Right ventricle myocardium inferior (tissue), 1 donor: ENCODE measurements at places on chromosomes 5 and 9.

GRCh38 chr5:94870511-94871183 is 252.2 kb downstream of the SLF1 start:
- no peak for DNase-seq

DNA sequence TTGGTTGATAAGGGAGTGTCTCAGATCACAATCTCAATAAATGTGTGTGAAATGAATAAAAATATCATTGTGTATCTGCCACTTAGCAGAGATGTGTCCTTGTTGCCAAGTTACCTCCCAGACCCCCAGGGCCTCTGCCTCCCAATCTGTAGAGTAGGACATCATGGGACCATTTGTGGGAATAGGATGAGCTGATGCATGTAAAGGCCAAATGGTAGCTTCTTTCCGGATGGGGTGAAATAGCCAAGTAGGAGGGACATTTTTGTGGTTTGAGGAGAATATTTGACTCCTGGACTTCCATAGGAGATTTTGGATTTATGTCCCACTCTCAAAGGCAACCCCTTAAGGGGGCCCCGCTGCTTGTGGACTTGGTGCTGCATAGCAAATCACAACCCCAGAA is 82.6 kb upstream of the HRH2 start:
- no peak for DNase-seq

- DNase-seq: peak; percentile 11
These were observed 2118.6 kb upstream of the C9orf72 start for GRCh38 chr9:29691758-29692407.

DNA sequence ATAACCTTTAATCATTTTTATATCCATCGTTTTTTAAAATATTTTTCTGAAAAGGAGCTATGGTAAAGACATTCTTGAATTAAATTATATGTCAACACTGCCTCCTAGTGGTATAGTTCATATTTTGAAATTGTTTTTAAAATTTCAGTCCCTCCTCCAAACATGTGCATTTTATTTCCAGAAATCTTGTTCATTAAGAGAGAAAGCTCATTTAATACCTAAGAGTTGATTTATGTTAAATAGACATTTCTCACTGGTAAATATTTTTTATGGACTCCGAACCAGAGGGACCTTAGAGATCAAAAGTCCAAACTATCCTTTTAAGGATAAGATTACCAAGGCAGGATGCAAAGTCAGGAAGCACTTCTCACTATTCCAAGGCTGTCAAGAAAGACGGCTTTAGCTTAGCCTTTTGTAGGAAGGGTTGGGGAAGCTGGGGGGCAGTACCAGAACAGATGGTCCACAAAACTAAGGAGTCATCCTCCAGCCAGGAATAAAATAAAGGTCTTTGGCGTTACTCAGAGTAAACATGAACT is 21.6 kb downstream of the BHMT start:
- no peak for DNase-seq

DNA sequence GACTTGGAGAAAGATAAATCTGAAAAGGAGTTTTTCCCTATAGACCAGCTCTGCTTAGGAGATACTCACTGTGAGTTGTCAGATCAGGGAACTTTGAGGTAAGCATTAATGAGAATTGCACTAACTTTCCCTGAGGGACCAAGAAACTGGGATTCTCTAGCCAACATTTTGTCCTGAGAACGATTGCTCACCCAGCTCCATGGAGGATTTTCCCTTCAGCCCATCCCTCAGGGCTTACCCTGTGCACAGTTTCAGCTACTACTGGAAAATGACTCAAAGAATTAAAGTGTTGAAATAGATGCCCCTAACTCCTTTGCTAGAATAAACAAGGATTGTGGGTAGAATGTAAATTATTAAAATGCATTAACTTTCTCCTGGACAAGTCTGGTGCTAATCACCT is 237.2 kb upstream of the IL12B start:
- no peak for DNase-seq

- no peak for DNase-seq
These were observed 914 bp upstream of the CD72 start for GRCh38 chr9:35618854-35619799.

- no peak for DNase-seq
These were observed 146.4 kb downstream of the GCNT1 start for GRCh38 chr9:76605321-76605900.

DNA sequence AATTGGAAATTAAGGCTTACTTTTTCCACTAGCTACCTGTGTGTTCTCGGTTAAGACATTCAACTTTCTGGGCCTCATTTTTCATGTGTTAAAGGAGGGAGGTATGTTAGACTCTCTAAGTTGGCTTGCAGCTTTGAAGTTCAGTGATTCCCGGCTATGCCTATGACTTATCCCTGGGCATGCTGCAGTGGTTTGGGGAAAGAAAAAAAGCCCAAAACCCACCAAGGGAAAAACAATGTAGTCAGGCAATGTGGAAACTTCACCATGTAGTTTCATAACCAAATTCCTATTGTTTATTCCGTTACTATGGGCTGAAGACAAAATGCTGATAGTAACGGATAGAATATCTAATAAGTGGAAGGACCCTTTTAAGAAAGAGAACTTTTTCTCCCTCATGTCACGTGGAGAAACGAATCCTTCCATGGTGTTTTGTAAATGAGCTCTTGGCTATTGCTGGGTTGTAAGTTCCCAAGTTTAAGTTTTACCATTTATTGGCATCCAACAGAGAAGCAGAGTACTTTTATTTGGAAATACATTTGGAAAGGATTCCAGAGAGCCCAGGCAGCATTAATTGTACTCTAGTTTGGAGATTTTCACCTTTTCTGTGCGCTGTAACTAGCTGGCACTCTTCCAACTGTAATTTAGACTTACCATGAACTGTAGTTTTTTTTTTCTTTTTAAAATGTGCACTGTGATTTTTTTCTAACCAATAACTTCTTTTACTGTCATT is 84.9 kb upstream of the MPDZ start:
- no peak for DNase-seq

- DNase-seq: peak; percentile 86
These were observed 52.2 kb upstream of the DAB2IP start for GRCh38 chr9:121598965-121599871.

DNA sequence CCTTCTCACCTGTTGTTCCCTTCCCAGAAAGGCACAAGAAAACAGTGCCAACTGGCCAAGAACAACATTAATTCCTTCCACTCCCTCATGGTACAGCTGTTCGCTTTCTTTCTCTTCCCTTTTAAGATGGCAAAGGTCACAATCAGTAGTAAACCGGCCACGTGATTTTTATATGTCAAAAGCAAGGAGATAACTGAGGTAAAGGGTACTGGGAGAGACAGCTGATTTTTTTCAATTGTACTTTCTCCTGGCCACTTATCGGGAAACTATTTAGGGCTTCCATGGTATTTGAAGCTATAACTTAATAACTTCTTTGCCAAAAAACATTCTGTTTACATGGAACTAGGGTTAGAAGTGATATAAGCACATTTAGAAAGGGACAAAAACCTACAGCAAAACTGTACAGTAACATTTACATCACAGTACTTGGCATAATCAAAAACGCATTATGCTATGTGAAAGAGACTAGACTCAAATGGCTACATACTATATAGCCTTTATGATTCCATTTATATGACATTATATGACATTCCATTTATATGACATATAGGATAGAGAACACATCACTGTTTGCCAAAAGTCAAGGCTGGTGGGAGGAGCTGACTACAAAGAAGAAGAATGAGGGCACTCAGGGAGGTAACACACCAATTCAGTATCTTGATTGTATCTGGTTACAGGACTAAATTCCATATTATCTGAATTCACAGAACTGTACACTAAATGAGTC is 24.8 kb downstream of the PLPP1 start:
- no peak for DNase-seq

GRCh38 chr5:148976569-148977381 is 86.1 kb downstream of the SH3TC2 start:
- DNase-seq: no peak

GRCh38 chr9:99433095-99433494 is 211.0 kb downstream of the SEC61B start:
- DNase-seq: no peak

DNA sequence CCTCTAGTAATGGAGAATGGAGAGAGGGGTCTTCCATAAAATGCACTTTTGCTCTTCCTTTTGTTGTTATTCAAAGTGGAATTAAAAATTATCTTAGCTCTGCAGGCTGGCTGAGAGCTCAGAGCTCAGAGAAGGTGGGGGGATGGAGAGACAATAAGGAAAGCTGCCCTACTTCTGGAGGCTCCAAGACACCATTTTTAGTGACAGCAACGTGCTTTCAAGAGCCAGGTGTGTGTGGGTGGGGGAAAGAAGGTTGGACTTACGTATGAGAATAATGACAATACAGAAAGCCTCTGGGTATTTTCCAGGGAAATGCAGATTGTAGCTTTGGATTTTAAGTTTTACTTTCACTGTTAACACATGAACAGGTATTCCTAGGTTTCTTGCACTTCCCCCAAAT is 173.9 kb downstream of the TRPM3 start:
- DNase-seq: no peak

DNA sequence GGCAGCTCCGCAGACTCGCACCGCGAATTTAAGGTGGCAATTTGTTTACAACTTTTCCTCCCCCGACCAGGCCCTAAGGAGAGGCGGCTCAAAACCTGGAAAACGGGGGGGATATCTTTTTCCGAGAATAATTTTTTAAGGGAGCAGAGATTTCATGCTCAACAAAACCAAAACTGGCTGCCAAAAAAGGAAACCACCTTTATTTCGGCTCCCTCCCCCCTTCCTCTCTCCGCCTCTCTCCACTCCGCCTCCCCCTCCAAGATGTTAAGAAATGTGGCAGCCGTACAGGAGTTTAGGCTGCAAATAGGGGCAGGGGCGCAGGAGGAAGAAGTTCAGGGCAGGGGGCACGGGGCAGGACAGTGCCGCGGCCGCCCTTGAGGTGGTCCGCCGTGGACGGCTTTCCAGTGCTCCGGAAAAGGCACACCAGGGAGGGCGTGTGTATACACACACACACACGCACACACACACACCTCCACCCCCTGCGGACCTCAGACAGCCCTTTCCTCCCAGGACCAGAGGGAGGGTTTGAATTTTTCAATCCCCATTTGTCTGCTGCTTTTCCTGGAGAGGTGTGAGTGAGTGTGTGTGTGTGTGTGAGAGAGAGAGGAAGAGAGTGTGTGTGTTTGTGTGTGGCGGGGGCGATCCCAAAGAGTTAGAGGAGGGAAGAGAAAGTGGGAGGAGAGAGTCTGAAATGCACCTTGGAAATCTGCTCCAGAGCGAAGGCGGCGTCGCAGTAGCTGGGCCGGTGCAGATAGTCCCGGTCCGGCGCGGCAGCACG is 9.1 kb downstream of the PTCH1 start:
- no peak for DNase-seq

DNA sequence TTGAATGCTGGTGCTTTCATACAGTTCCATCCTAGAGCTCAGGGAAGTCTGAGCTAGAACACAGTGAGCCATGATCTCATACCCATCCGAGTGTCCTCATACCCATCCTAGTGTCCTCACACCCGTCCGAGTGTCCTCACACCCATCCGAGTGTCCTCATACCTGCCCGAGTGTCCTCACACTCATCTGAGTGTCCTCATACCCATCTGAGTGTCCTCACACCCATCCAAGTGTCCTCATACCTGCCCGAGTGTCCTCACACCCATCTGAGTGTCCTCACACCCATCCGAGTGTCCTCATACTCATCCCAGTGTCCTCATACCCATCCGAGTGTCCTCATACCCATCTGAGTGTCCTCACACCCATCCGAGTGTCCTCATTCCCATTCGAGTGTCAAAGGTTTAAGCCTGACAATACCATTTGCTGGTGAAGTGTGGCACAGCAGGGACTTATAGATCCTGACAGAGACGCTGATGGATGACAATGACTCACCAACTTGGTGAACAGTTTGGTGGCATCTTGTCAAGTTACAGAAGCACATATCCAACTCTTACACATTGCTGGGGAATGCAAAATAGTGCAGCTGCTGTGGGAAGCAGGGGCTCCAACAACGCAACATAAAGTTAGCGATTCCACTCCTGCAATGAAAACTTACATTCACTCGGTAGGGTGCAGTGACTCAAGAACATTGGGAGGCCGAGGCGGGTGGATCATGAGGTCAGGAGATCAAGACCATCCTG is 77.0 kb upstream of the COL5A1 start:
- DNase-seq: no peak

- no peak for DNase-seq
These were observed 4.7 kb upstream of the SH3RF2 start for GRCh38 chr5:145931718-145932117.

DNA sequence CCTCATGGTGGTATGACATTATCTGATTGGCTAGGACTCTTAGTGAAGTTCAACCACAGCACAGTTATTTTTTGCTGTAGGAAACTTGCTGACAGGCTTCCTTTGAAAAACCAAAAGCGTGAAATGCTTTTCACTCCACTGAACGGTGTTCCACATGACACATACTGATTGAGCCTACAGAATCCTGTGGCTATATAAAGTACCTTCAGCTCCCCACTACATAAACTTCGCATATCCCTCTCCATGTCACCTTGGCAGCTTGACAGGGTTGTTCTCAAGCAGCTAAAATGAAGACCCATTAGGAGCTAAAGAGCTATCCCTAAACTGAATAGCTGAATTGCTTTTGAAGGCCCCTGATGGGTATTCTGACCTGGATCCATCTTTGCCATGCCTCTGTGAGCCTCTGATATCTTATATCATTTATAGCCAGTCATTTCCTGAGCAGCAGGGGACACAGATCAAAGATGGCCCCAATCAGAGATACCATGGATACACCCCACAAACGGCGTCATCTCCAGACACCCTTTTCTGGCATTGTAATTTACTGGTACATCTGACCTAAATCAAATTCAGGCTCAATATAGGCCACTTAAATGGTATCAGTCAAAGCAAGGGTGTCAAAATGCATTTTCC is 91.5 kb downstream of the APBA1 start:
- DNase-seq: no peak

DNA sequence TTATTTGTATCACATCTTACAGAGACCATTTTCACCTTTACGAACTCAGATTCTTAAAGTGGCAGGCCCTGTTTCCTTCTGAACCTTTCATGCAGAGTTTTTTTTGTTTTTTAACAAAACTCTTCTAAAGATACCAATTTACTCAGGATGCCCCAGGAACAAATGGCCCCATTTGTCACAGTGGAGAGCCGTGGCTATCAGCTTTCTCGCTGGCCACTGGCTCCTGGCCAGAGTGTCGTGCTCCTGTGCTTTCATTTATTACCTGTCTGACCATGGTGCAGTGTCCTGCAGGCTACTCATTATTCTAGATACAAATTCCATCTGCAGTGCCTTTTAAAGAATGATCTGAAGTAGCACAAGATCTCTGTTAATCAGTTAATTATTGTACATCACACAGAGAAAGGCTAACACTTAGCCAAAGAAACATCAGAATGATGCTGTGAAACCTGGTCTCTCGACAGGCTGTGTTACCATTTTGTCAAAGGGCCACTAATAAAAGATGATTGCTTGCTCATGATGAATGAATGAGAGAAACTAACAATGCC is 27.8 kb downstream of the ADRA1B start:
- DNase-seq: no peak

DNA sequence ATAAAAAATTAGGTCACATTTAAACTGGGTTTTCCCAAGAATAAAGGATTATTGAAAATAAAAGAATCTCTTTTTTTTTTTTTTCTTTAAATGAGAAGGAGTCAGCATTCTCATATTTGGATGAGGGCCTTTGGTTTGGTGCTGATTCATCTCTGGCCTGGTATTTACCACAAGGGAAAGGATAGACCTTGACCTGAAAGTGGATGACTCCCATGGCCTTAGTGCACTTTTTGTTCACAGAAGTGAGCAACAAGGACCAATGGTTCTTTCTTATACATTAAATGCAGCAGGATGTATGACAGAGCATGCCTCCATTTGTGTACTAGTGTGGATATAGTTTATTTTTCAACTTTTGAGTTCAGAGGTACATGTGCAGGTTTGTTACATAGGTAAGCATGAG is 6.9 kb downstream of the YTHDC2 start:
- DNase-seq: no peak
